ENCODE measurements at places on chromosomes 3 and 15. TPM values are rescaled to one million over a fixed set of nuclear protein-coding genes. Genes with fewer than 3 reads are reported as not detected.

EHHADH gene
- 59.1 TPM for total RNA-seq

FBXL22 gene
- total RNA-seq: 0.20 TPM

- H3K27ac ChIP-seq: no peak overlapping the region
- no peak overlapping the region for H3K4me3 ChIP-seq
- peaks cover 49% of the 10 kb centered on the region for H3K4me1 ChIP-seq
- H3K36me3 ChIP-seq: no peaks in the 10 kb centered on the region
- DNase-seq: no peak
These were observed 126.7 kb downstream of the FOXP1 start for GRCh38 chr3:71456826-71457225.

GRCh38 chr3:11717768-11718636 lies 74.3 kb upstream of the VGLL4 start:
- peak overlapping the region; percentile 88 for H3K4me3 ChIP-seq
- peak; percentile 53 for DNase-seq
- H3K27ac ChIP-seq: peak overlapping the region; percentile 61
- H3K36me3 ChIP-seq: no peaks in the 10 kb centered on the region

- no peak overlapping the region for H3K4me3 ChIP-seq
- no peak overlapping the region for H3K27ac ChIP-seq
- no peaks in the 10 kb centered on the region for H3K27me3 ChIP-seq
- H3K36me3 ChIP-seq: no peaks in the 10 kb centered on the region
These were observed 14.6 kb downstream of the MELTF start for GRCh38 chr3:197014942-197015575.

DNA sequence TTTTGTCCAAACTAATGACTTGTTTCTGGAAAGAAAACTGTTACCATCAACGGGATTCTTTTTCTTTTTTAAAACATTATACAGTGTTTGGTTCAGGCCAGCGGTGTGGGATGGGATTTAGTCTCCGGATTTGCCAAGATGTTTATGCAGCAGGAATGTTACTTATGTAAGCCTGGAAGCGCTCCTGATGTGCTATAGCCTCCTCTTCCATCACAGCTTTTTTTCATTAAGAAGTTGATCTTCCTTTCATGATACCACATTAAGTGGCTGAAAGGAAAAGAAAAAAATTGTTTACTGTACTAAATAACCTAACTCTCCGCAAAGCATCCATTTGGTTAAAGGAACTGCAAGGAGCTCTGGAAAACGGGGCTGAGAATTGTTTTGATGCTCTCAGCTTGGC lies 120.5 kb upstream of the ALDH1A3 start:
- no peak for DNase-seq
- H3K4me3 ChIP-seq: no peak overlapping the region
- peaks cover 28% of the 10 kb centered on the region for H3K27me3 ChIP-seq
- H3K4me1 ChIP-seq: peaks cover 13% of the 10 kb centered on the region
- no peak overlapping the region for H3K27ac ChIP-seq
- no peaks in the 10 kb centered on the region for H3K36me3 ChIP-seq

GRCh38 chr3:12394569-12395271 lies 89.6 kb upstream of the TSEN2 start:
- no peaks in the 10 kb centered on the region for H3K4me1 ChIP-seq
- H3K36me3 ChIP-seq: peaks cover 20% of the 10 kb centered on the region
- H3K4me3 ChIP-seq: no peak overlapping the region
- no peaks in the 10 kb centered on the region for H3K27me3 ChIP-seq
- H3K27ac ChIP-seq: no peak overlapping the region
- no peak for DNase-seq

GRCh38 chr3:126523745-126524428 lies at the start of gene CHST13:
TSS of gene CHST13 (plus strand) at chr3:126524155. CDS start at chr3:126524333, 178 bp downstream.
- peak within 1 kb of the TSS; percentile 70 for H3K4me3 ChIP-seq
- peaks cover 91% of the 10 kb centered on the region for H3K4me1 ChIP-seq
- H3K27me3 ChIP-seq: no peaks in the 10 kb centered on the region
- H3K27ac ChIP-seq: peak within 1 kb of the TSS; percentile 98
- peak; percentile 87 for DNase-seq

- H3K27ac ChIP-seq: no peak overlapping the region
These were observed 32.2 kb upstream of the LACTB start for GRCh38 chr15:63089260-63090043.

GRCh38 chr3:57142411-57142723 lies 22.8 kb downstream of the IL17RD start:
- H3K27me3 ChIP-seq: peaks cover 16% of the 10 kb centered on the region
- H3K27ac ChIP-seq: no peak overlapping the region
- no peaks in the 10 kb centered on the region for H3K36me3 ChIP-seq
- DNase-seq: no peak
- no peaks in the 10 kb centered on the region for H3K4me1 ChIP-seq

DNA sequence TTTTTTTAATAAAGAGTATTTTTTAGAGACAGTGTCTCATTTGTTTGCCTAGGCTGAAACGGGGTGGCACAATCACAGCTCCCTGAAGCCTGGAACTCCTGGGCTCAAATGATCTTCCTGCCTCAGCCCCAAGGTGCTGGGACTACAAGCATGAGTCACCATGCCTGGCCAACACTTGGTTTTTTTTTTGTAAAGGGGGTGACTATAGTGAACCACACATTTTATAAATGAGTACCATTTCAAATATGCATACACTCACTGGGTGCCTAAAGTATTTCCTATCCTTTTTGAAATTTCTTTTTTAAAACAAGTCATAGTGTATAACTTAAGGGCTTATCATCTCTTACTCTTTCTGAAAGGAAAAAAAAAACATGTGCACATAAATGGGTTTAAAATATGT lies 325.2 kb upstream of the MEIS2 start:
- no peak for DNase-seq
- H3K4me3 ChIP-seq: no peak overlapping the region
- no peaks in the 10 kb centered on the region for H3K36me3 ChIP-seq
- H3K4me1 ChIP-seq: no peaks in the 10 kb centered on the region

DNA sequence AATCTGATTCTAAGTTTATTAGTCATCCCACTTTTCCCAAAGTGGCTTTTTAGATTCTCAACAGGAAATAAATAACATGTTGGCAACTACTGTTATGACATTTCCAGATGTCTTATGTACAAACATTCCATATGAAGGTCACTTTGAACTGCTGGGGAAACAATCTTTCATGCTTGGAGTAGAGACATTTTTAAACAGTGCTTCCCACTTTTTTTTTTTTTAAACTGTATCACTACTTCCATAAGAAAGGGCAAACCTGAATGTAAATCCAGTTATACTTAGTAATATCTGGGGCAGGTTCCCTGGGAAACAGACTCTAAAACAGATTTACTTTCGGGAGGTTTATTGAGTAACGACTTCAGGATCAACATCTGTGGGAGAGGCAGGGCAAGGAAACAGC lies 473.8 kb downstream of the TAFA4 start:
- no peaks in the 10 kb centered on the region for H3K27me3 ChIP-seq

DNA sequence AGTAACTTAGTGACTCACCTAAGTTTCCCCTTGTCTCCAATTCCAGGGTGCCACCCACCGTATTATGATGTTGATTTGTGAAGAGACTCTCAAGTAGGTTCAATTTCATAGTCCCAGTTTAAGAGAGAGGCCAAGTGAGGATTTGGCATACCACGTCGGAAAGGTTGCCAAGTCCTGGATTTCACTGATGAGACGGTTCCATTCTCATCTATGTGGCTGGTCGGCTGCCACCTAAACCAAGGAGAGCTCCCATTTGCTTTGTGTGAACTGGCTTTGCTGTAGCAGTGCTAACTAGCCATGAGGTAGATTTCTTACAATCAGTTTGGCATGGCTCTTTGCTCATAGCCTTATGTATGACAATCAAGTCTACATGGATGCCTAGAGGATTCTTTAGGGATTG lies 653.6 kb downstream of the NLGN1 start:
- no peak overlapping the region for H3K4me3 ChIP-seq
- no peaks in the 10 kb centered on the region for H3K36me3 ChIP-seq
- H3K27ac ChIP-seq: no peak overlapping the region
- DNase-seq: no peak
- H3K27me3 ChIP-seq: no peaks in the 10 kb centered on the region

- no peaks in the 10 kb centered on the region for H3K4me1 ChIP-seq
- H3K27ac ChIP-seq: no peak overlapping the region
- no peak overlapping the region for H3K4me3 ChIP-seq
- H3K36me3 ChIP-seq: no peaks in the 10 kb centered on the region
- H3K27me3 ChIP-seq: no peaks in the 10 kb centered on the region
- DNase-seq: no peak
These were observed 2.5 kb upstream of the HTR3C start for GRCh38 chr3:184050217-184050847.

GRCh38 chr3:56269755-56270535 lies 198.3 kb downstream of the ERC2 start:
- no peak for DNase-seq
- H3K27me3 ChIP-seq: no peaks in the 10 kb centered on the region
- no peaks in the 10 kb centered on the region for H3K36me3 ChIP-seq

All from HepG2 (cell line).